ENCODE measurements at places on chromosomes 2 and 18. TPM values are rescaled to one million over a fixed set of nuclear protein-coding genes. Genes with fewer than 3 reads are reported as not detected.

DNA sequence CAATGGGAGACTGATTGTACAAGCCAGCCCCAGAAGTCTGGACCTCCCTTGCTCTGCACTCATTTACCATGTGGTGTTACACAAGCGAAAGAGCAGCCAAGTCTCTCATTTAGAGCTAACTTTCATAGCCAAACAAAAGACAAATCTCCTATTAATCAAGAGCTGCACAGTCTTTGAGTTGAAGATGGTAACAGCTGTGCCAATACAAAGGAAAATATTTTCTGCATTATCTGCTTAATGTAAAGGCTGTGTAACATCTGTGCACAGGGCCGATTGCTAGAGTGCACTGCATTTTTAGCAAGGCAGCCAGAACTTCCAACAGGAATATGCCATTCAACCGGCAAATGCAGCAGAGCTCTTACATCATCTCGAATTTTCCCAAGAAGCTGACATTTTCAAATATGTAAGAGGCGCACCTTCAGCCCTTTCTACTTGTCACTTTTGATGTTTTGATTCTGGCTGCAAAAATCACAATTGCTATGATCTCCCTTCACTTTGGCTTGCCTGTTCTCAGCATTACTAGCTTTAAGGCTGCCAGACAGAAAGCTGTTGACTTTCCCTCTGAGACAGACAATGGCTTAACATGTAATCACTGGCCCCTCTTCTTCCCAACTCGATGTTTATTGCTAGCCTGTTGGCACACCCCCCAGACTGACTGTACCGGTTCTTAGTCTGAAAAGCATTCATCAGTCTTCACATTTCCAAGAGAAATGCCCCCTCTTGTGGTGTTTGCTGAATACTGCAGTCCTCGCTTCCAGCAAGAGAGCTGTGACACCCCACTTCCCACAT is 96.9 kb upstream of the TANK start:
- DNase-seq: peak; percentile 91
- no peaks in the 10 kb centered on the region for H3K36me3 ChIP-seq
- H3K27ac ChIP-seq: peak overlapping the region; percentile 42
- peak overlapping the region; percentile 2 for H3K4me3 ChIP-seq

DNA sequence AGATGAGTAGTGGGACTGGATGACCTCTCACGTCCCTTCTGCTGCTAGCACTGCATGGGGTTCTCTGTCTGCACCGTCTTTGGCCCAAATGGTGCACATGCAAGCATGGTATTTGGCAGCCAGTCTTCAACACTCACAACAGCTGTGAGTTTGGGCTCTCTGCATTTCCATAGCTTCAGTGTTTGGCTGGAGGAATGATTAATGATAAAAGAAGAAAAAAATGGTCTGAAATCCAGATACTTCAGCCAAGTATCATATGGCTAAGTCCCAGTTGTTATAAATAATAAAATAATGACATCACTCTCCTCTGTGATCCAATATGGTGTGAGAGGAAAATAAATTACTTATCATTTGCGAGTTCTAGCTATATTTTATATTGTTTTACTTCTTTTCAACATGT is 173.3 kb downstream of the DCDC2C start:
- no peaks in the 10 kb centered on the region for H3K36me3 ChIP-seq
- H3K27me3 ChIP-seq: no peaks in the 10 kb centered on the region
- H3K4me3 ChIP-seq: no peak overlapping the region
- no peak overlapping the region for H3K27ac ChIP-seq
- DNase-seq: no peak

DNA sequence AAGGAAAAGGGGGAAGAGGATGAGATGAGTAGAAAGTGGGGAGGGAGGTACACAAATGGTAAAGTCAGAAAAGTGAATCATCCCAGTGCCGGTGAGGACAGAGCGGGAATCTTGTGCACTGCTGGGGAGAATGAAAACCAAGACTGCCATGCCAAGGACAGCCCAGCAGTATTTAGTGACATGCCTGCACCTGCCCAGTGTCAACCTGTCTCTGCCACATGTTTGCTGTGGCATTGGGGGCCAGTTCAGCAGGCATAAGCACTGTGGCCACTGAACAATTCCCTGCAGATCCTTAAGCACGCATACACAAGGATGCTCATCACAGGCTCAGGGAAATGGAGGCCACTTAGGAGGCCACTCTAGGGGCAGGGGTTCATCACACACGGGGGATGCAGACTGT is 5.2 kb upstream of the KCNK3 start:
- DNase-seq: no peak
- no peaks in the 10 kb centered on the region for H3K27me3 ChIP-seq
- no peak overlapping the region for H3K27ac ChIP-seq
- H3K4me1 ChIP-seq: peaks cover 20% of the 10 kb centered on the region
- H3K4me3 ChIP-seq: no peak overlapping the region

Gene DSEL
- 15.3 TPM for total RNA-seq

GRCh38 chr2:215664847-215665525 is 229.1 kb upstream of the FN1 start:
- no peak overlapping the region for H3K4me3 ChIP-seq
- no peaks in the 10 kb centered on the region for H3K36me3 ChIP-seq
- H3K27me3 ChIP-seq: no peaks in the 10 kb centered on the region
- DNase-seq: no peak
- peaks cover 34% of the 10 kb centered on the region for H3K4me1 ChIP-seq

- no peak overlapping the region for H3K27ac ChIP-seq
- no peak for DNase-seq
- H3K4me3 ChIP-seq: no peak overlapping the region
- no peaks in the 10 kb centered on the region for H3K36me3 ChIP-seq
- no peaks in the 10 kb centered on the region for H3K27me3 ChIP-seq
- no peaks in the 10 kb centered on the region for H3K4me1 ChIP-seq
Observed at GRCh38 chr2:208148803-208149202, 2.8 kb upstream of the CRYGB start.

GRCh38 chr2:118843483-118844132 is 3.8 kb downstream of the EN1 start:
- H3K4me1 ChIP-seq: peaks cover 57% of the 10 kb centered on the region
- peaks cover 100% of the 10 kb centered on the region for H3K27me3 ChIP-seq

GRCh38 chr2:143128681-143129580 is at the start of gene ARHGAP15:
Gene ARHGAP15, plus strand, starts transcription at chr2:143129419.
- no peaks in the 10 kb centered on the region for H3K4me1 ChIP-seq
- no peak for DNase-seq
- H3K4me3 ChIP-seq: peak within 1 kb of the TSS; percentile 6
- H3K27ac ChIP-seq: no peak within 1 kb of the TSS
- H3K36me3 ChIP-seq: no peaks in the 10 kb centered on the region
- no peaks in the 10 kb centered on the region for H3K27me3 ChIP-seq

DNA sequence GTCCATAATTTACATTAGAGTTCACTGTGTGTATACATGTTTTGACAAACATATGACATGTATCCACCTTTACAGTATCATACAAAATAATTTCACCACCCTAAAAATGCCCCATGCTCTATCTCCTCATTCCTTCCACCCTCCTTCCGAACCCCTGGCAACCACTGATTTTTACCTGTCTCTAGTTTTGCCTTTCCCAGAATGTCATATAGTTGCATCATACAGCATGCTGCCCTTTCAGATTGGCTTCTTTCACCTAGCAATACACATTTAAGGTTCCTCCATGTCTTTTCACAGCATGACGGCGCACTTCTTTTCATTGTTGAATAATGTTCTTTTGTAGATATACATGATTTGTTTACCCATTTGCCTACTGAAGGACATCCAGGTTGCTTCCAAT is 10.4 kb downstream of the LRPPRC start:
- H3K27me3 ChIP-seq: no peaks in the 10 kb centered on the region
- peaks cover 4% of the 10 kb centered on the region for H3K36me3 ChIP-seq
- DNase-seq: no peak
- H3K27ac ChIP-seq: no peak overlapping the region
- H3K4me1 ChIP-seq: no peaks in the 10 kb centered on the region

GRCh38 chr2:157876786-157877138 is 632 bp upstream of the ACVR1 start:
- no peaks in the 10 kb centered on the region for H3K27me3 ChIP-seq
- no peak for DNase-seq
- H3K27ac ChIP-seq: peak overlapping the region; percentile 94
- no peaks in the 10 kb centered on the region for H3K36me3 ChIP-seq
- H3K4me3 ChIP-seq: peak overlapping the region; percentile 89

GRCh38 chr2:166375195-166375735 is 479 bp downstream of the SCN9A start:
- peaks cover 32% of the 10 kb centered on the region for H3K4me1 ChIP-seq
- H3K27ac ChIP-seq: peak overlapping the region; percentile 71
- no peaks in the 10 kb centered on the region for H3K36me3 ChIP-seq
- DNase-seq: no peak
- H3K4me3 ChIP-seq: peak overlapping the region; percentile 72
- H3K27me3 ChIP-seq: no peaks in the 10 kb centered on the region

Gene PKDCC
- total RNA-seq: 101 TPM

DNA sequence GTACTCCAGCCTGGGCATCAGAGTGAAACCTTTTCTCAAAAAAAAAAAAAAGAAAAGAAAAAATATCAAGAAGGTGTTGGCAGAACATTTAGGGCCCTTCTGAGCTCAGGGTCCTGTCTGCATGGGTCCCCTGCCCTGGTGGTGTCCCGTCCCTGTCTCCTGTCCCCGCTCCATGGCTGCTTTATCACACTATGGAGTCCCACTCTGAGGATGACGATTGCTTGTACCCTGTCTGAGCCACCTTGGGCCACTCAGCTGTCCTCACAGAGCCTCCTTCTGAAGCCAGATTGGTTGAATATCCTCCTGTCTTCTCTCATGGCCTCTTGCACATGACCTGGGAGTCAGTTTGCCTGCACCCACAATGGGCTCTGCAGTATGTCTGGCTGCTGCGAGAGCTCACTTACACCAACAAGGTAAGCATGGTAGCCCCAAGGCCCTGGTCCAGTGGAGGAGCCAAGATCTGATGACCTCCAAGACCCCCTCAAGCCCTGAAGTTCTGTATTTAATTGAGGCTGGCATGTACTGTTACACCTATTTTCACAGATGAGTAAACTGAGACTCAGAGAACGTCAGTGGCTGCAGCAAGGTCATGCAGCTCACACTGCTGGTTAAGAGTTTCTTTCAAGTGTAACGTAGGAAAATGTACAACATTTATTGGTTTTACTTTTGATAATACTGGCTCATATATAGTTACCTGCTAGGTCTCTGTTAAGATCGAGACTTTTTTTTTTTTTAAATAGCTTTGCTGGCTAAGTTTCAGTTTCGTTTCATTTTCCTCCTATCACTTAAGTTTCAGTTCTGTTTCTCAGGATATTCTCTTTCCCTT is 16.9 kb upstream of the ZCCHC2 start:
- no peak for DNase-seq
- H3K36me3 ChIP-seq: no peaks in the 10 kb centered on the region
- H3K27ac ChIP-seq: peak overlapping the region; percentile 64
- peak overlapping the region; percentile 44 for H3K4me3 ChIP-seq
- no peaks in the 10 kb centered on the region for H3K27me3 ChIP-seq

DNA sequence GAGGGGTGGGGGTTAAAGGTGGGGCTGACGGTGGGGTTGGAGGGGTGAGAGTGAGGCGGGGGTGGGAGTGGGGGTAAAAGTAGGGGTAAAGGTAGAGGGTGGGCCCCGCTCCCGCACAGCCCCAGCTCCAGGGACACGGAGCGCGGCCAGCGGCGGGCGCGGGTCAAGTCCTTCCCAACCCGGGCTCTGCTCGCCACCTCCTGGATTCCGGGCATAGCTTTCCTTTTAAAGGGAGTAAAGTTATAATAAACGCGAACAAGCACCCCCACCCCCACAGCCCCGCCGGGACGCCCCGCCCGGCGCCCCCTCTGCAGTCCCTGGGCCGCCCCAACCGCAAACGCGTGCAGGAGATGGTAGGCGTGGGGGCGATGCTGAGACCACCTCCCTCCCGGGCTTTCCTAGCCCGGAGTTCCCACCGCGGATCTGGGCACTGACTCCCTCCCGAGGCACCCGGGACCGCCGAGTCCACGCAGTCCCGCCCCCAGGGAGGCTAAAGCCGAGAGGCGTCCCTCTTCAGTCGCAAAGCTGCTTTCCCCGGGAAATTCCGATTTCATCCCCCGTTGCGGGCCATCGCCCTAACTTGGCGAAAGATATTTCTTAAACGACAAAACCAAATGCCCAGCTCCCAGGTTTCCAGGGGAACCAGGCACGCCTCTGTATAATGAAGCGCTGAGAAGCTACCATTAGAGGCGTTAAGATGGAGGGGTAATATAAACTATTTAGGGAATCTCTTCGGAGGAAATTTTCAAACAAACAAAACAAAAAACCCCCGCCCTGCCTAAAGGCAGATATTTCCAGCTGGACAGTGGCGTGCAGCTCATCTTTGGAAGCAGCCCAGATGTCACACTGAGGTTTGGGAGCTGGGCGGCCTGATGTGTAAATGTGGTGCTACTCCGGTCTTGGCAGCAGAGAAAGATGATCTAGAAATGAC is at the start of gene LIMS2:
LIMS2 (minus strand) TSS at position 200 of the 931 bp plus-strand sequence. CDS start 506 bp downstream, outside the sequence.
- no peaks in the 10 kb centered on the region for H3K27me3 ChIP-seq
- no peaks in the 10 kb centered on the region for H3K36me3 ChIP-seq
- peak; percentile 87 for DNase-seq
- H3K27ac ChIP-seq: peak within 1 kb of the TSS; percentile 96
- peaks cover 47% of the 10 kb centered on the region for H3K4me1 ChIP-seq
- peak within 1 kb of the TSS; percentile 82 for H3K4me3 ChIP-seq

Gene BMP10
- total RNA-seq: not detected

DNA sequence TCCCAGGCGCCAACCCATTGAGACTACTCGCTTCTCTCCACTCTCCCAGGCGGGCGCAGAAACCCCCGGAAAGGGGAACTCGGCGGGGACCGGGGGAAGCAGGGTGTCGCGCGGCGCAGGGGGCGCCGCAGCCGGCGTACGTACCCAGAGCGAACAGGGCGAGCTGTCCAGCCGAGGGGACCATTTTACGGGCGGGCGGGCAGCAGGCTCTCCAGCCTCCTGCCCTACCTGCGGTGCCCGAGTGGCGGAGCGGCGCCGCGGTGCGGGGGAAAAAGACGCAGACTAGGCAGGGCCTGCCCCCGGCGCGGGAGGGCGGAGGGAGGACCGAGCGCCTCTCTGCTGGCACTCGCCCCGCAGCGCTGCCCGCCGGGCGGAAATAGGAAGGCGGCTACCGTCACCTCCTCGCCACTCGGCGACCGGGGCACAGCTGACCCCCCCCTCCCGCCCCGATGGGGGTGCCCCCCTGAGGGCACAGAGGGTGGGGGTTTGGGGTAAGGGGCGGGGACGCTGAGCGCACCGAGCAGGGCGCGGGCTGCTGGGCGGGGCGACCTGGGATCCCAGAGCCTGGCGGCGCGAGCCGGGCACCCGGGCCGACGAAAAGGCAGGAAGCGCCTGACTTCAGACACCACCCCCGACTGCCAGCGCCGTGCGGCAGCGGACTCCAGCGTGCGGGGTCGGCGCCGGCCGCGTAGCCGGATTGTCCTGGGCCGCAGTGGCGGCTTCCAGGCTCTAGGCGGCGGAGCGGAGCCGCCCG is at the start of gene TGFA:
TGFA (minus strand) TSS at position 243 of the 754 bp plus-strand sequence; CDS start at position 184, 59 bp downstream.
- no peaks in the 10 kb centered on the region for H3K36me3 ChIP-seq
- peaks cover 16% of the 10 kb centered on the region for H3K4me1 ChIP-seq
- no peak within 1 kb of the TSS for H3K27ac ChIP-seq
- peak; percentile 71 for DNase-seq

Gene GPR35
- total RNA-seq: 4.5 TPM

GRCh38 chr2:235211056-235211455 is 259.2 kb downstream of the SH3BP4 start:
- H3K4me1 ChIP-seq: no peaks in the 10 kb centered on the region
- H3K36me3 ChIP-seq: no peaks in the 10 kb centered on the region
- no peaks in the 10 kb centered on the region for H3K27me3 ChIP-seq
- H3K4me3 ChIP-seq: no peak overlapping the region

Gene TMEM17
- 2.5 TPM for total RNA-seq

Gene HAUS1
- 62.1 TPM for total RNA-seq

- no peaks in the 10 kb centered on the region for H3K36me3 ChIP-seq
- no peak overlapping the region for H3K4me3 ChIP-seq
- no peak for DNase-seq
- peak overlapping the region; percentile 69 for H3K27ac ChIP-seq
- no peaks in the 10 kb centered on the region for H3K27me3 ChIP-seq
- peaks cover 37% of the 10 kb centered on the region for H3K4me1 ChIP-seq
Observed at GRCh38 chr2:46488389-46488788, 9.0 kb downstream of the TMEM247 start.
